Stomach (tissue), 19 donors: ENCODE measurements at places on chromosomes 1 and 21.

GRCh38 chr1:221900678-221901077 is 158.8 kb upstream of the DUSP10 start:
- DNase-seq = no peak

DNA sequence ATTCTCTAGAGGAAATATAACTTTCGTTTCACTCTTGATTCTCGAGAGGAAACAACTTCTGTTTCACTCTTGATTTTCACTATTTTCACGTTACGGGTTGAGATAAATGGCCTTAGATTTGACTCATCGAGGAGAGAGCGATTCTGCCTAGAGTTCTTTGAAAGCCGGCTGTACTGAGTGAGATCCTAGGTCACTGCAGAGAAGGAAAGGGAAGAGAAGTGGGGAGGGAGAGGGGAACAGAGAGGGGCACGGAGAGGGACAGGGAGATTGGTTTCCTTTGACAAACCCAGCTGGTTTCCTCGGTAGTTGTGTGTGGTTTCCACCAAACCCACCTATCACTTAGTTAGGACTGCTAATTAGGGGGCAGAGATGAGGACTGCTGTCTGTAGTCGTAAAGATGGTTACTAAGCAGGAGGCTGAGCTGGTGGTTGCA is 21.6 kb upstream of the GPR137B start:
- no peak for DNase-seq

DNA sequence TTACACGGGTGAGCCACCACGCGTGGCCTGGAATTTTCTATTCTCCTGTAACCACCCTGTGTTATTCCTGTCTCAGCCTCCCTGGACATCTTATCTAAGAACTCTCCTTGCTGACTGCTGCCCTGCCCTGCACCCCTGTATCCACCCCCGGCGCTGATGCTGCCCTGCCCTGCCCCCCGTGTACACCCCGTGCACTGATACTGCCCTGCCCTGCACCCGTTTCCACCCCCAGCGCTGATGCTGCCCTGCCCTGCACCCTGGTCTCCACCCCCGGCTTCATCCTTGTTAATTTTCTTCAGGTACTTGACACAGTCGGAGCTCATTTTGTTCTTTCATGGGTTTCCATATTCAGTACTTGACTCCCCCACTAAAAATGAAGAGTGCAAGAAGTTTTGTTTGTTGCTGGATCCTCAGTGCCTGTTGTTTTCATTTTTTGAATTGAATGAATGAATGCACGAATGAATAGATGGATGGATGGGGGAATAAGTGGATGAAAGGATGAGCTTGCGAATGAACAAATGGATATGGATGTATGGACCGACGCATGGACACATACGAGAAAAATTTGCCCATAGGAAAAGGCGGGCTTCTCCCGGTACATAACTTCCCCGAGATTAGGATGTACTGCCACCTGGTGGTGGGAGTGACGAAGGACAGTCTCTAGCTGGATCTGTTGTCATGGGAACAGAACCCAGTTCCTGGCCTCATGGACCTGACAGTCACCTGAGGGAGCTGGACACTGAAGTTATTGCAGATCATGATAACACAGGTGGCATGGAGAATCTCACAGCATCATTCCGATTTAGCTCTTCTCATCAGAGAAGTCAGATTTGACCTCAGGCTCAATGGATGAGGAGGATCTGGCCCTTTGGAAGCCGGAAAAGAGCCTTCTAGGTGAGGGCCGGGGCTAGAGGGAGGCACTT is 14.9 kb downstream of the AADACL4 start:
- peak; percentile 92 for DNase-seq

- no peak for DNase-seq
Measured at GRCh38 chr1:157137046-157137407, 1.2 kb downstream of the ETV3 start.

DNA sequence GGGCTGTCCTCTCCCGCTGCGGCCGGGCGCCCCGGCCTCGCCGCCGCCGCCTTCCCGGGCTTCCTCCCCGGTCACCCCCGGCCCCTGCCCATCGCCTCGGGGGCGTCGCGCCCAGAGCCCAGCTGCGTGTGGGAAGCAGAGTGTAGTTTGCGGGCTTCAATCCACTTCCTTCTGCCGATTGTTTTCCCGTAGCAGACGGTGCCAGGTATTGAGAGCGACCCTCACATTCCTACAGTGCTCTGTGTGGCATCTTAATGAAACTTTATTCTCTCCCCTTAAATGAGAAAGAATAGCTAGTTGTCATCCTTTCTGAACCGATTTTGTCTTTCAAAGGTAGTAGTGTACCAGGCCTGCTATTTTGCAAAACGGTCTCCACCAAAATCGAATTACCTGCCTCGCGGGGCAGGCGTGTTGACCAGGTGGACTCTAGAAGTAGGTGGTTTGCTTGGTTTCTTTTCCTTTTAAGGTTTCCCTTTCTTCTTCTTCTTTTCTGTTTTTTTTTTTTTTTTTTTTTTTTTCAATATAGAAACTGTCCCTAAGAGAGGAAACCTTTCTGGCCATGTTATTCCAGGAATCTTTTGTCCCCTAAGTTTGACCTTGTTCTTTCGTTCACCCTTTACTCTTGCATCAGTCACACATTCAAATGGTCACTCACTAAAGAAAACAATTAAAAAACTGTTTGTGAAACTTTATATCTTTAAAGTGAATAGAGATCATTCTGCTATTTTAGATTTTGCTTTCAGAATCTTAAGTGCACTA is 881 bp downstream of the USP25 start:
- DNase-seq = no peak

GRCh38 chr21:42424914-42425541 is 21.3 kb downstream of the UBASH3A start:
- peak; percentile 62 for DNase-seq
